ENCODE measurements at places on chromosomes 5 and 9. TPM values are rescaled to one million over a fixed set of nuclear protein-coding genes. Genes with fewer than 3 reads are reported as not detected.

Gene CETN3
- total RNA-seq: 6.5 TPM

- H3K36me3 ChIP-seq: no peaks in the 10 kb centered on the region
- no peak overlapping the region for H3K27ac ChIP-seq
- no peaks in the 10 kb centered on the region for H3K4me1 ChIP-seq
- H3K4me3 ChIP-seq: no peak overlapping the region
- H3K27me3 ChIP-seq: no peaks in the 10 kb centered on the region
- DNase-seq: no peak
Observed at GRCh38 chr9:81035601-81036000, 653.7 kb downstream of the TLE1 start.

- no peaks in the 10 kb centered on the region for H3K27me3 ChIP-seq
- no peaks in the 10 kb centered on the region for H3K4me1 ChIP-seq
- no peak overlapping the region for H3K4me3 ChIP-seq
- no peak overlapping the region for H3K27ac ChIP-seq
Observed at GRCh38 chr5:54403885-54404416, 51.5 kb upstream of the HSPB3 start.

- peak; percentile 51 for DNase-seq
- H3K36me3 ChIP-seq: no peaks in the 10 kb centered on the region
- no peaks in the 10 kb centered on the region for H3K27me3 ChIP-seq
Observed at GRCh38 chr9:119961774-119962424, 592.7 kb upstream of the BRINP1 start.

Gene GALNT12
- total RNA-seq: 10.4 TPM

DNA sequence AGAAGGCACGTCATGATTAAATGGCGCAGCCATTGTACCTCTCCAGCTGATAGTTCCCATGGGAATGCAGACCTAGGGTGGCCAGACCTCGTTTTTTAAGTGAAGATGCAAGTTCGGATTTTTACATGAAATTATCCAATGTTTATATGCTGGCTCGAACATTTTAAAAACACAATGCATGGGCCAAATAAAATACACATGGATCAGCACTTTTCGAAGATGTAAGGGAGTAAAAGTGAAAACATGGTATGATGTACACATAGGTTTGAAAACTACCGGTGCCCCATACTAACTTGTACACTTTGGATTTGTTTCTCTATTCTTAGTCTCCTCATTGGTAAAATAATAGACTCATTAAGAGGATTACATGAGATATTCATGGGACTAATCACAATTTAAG is 412.5 kb upstream of the CCNG1 start:
- no peak overlapping the region for H3K4me3 ChIP-seq
- no peaks in the 10 kb centered on the region for H3K36me3 ChIP-seq
- H3K4me1 ChIP-seq: no peaks in the 10 kb centered on the region
- no peak overlapping the region for H3K27ac ChIP-seq

DNA sequence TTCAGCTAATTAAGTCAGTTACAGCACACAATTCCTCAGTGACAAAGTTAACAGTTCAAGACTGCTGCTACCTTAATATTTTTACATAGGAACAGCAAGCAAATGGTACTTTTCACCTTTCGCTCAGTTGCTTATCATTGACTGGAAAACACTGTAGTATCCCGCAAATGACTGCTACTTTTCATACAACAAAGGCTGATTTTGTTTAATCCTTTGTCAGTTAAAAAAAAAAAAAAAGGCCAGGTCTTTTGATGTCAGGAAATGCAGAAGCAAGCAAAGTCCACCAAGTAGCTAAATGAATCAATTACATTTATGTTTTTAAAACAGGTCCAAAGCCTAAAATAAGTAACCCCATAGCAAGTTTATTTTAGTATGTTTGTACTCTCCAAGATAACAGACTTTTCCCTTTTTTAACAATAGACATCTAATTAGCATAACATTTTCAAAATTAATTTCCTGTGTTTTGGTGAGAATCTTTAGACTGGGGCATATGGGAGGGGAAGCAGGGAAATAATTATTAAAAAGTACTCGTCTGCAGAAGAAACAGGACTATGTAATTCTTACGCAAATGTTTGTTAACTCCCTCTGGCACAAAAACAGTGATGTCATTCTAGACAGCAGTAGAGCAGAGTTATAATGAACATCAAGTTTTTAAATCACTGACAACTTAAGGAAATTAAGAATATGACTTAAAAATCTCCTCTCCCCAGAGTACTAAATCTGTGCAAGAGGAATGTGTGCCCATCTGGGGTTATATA is 9.6 kb downstream of the PFDN1 start:
- DNase-seq: no peak
- no peak overlapping the region for H3K4me3 ChIP-seq
- peaks cover 13% of the 10 kb centered on the region for H3K4me1 ChIP-seq
- no peaks in the 10 kb centered on the region for H3K36me3 ChIP-seq
- peak overlapping the region; percentile 18 for H3K27ac ChIP-seq

DNA sequence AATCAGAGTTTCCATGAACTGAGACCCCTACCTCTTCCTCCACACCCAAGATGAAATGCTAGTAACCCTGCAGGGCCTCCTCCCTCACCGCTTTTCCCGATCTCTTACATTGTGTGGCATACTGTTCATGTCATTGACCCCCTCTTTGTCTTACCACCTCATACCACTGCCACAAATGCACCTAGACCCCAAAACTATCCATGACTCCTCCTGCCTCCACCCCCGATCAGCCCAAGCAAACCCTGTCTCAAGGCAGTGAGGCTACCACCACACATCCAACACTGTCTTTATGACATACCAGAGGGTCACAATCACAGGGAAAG is 55.7 kb downstream of the PLAC8L1 start:
- no peak overlapping the region for H3K4me3 ChIP-seq
- no peaks in the 10 kb centered on the region for H3K36me3 ChIP-seq
- H3K4me1 ChIP-seq: no peaks in the 10 kb centered on the region
- DNase-seq: no peak

Gene SNCAIP
- total RNA-seq: 0.26 TPM

Gene PLAC8L1
- not detected for total RNA-seq

- H3K4me1 ChIP-seq: peaks cover 49% of the 10 kb centered on the region
- no peaks in the 10 kb centered on the region for H3K36me3 ChIP-seq
- peak overlapping the region; percentile 2 for H3K27ac ChIP-seq
- no peak overlapping the region for H3K4me3 ChIP-seq
- no peak for DNase-seq
Observed at GRCh38 chr5:95925378-95925744, 36.3 kb downstream of the ELL2 start.

DNA sequence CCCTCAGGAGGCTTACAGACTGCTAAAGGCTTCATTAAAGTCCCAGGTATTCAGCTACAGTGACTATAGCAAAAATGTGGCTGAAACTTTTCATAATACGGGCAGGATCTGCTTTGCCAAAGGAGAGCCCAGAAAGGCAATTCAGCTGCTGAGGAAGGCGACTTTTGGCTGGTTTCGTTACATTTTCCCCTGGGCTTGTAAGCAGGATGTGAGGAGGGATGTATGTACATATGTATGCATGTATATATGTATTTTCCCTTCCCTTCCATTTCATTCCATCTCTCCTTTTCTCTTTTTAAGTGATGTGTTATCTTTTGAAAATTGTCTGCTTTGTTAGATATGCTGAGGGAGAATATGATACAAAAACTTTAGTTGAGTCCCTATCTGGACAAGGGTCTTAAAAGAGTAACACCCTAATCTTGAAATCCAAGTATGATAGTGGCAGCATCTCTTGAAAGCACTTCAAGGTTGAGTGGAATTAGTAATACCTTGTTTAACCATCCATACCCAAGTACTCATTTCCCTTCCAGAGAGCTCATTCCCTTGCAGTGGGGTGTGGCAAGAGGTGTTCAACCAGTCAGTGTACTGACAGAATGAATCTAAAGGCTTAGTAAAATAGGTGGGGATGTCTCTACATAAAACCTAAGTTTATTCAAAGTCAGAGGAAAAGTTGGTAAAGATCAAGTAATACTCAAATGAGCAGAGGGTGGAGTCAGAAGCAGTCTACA is 28.7 kb downstream of the RAD1 start:
- H3K27ac ChIP-seq: no peak overlapping the region
- H3K27me3 ChIP-seq: no peaks in the 10 kb centered on the region
- no peak overlapping the region for H3K4me3 ChIP-seq
- no peaks in the 10 kb centered on the region for H3K36me3 ChIP-seq
- no peaks in the 10 kb centered on the region for H3K4me1 ChIP-seq

DNA sequence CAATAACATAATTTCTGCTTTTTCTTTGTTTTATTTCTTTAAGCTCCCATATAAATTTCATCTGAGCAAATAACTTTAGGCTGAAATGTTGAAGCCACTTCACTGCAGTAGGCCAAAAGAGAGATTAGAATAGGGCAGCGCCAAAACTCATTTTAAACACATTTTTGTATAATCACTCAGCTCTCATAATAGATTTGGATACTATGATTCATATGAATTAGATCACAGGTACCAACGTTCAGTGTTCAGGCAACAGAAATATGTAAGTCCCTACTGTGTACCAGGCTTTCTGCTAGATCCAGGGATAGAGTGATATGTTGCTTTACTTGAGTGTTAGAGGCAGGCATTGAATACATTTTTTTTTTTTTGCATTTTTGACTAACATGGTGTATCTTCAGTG is 370.5 kb downstream of the PTPRD start:
- H3K4me1 ChIP-seq: no peaks in the 10 kb centered on the region
- no peak for DNase-seq
- H3K27me3 ChIP-seq: no peaks in the 10 kb centered on the region
- H3K27ac ChIP-seq: no peak overlapping the region

DNA sequence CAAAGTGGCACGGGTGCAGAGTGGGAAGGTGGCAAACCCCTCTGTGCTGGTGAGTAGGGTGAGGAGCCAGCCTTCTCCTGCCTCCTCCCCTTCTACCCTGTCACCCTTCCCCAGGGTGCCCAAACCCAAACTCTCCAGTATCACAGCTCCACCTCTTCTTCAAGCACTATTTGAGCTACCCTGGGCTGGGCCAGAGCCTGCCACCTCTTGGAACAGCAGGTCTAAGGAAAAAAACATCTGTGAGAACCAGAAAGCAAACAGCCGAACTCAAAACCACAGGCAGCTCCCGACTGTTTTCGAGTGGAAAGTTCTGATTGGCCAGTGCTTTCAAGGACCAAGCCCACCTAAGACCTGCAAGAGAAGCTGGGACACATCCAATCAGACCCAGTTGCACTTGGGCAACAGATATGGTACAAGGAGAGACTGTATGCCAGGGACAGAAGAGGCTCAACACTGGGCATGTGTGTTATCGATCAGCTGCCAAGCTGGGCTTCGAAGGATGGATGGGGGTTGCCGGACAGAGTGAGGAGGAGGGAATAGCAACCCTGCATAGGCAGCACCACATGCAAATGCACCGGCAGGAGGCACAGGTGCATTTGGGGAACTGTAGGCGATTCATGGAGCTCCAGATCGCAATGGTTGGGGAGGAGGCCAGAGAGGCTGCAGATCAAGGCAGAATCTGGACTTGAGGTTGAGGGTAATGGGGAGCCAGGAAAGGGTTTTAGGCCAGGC is 19.7 kb downstream of the ACSL6 start:
- no peaks in the 10 kb centered on the region for H3K27me3 ChIP-seq
- no peak overlapping the region for H3K27ac ChIP-seq
- H3K4me1 ChIP-seq: peaks cover 6% of the 10 kb centered on the region
- H3K36me3 ChIP-seq: no peaks in the 10 kb centered on the region
- no peak for DNase-seq

Gene CORO2A
- 0.20 TPM for total RNA-seq

DNA sequence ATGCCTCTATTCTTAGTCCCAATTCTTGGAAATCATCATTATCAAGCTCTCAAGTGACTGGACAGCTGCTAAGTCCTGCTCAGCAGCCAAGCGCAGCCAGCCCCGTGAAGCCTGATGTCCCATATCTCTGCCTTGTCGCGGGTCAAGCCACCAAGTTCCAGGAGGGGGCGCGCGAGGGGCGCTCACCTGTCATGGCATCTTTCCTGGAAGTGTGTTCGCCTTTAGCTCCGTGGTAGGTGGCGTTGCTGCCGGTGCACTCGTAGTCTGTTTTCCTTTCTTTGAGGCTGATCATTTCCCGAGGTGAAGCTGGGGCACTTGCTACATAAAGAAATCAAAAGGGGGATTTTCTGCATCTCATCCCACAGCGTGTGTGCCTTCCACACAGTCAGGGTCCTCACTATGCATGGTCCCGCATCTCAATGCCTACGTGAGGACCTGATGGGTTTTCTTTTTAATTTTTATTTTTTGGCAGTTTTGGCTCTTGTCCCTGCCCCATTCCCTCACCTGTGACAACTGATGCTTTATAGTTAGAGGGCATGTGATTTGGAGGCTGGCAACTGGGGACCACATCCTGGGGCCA is 227.0 kb upstream of the DAP start:
- H3K27me3 ChIP-seq: no peaks in the 10 kb centered on the region
- H3K4me1 ChIP-seq: peaks cover 3% of the 10 kb centered on the region
- no peaks in the 10 kb centered on the region for H3K36me3 ChIP-seq
- H3K27ac ChIP-seq: no peak overlapping the region
- no peak overlapping the region for H3K4me3 ChIP-seq
- peak; percentile 88 for DNase-seq

- no peaks in the 10 kb centered on the region for H3K36me3 ChIP-seq
- no peaks in the 10 kb centered on the region for H3K27me3 ChIP-seq
- H3K4me1 ChIP-seq: peaks cover 10% of the 10 kb centered on the region
- DNase-seq: no peak
Observed at GRCh38 chr5:116394186-116394867, 180.3 kb downstream of the SEMA6A start.

DNA sequence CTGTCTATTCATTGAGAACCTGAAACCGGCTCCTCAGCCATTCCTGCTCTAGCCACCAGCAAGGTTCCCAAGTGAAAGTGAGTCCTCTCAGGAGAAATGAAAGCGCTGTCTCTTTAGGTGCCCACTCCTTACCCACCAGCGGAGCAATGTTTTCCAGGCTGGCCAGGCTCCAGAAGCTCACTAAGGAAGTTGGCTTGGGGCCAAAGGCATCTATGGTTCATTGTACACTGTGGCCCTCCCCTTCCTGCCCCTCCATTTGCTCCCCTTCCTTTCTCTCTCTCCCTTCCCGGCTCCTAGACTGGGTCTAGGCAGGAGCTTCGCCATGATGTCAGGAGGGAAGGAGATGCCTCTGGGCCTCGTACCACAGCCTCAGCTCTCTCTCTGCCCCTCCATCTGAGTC is 1.1 kb upstream of the GABRP start:
- no peaks in the 10 kb centered on the region for H3K27me3 ChIP-seq
- H3K36me3 ChIP-seq: no peaks in the 10 kb centered on the region
- peaks cover 8% of the 10 kb centered on the region for H3K4me1 ChIP-seq
- no peak overlapping the region for H3K4me3 ChIP-seq
